ENCODE measurements at places on chromosomes 3 and 15. TPM values are rescaled to one million over a fixed set of nuclear protein-coding genes. Genes with fewer than 3 reads are reported as not detected.

- DNase-seq, result no peak
- no peak overlapping the region for H3K4me3 ChIP-seq
- no peak overlapping the region for H3K27ac ChIP-seq
- H3K4me1 ChIP-seq, result no peaks in the 10 kb centered on the region
- no peaks in the 10 kb centered on the region for H3K36me3 ChIP-seq
Measured at GRCh38 chr15:32119694-32120330, 89.5 kb downstream of the CHRNA7 start.

CERS3 gene
- total RNA-seq, result not detected

TTLL13 gene
- not detected for total RNA-seq

SLCO2A1 gene
- total RNA-seq, result 101 TPM

- no peak for DNase-seq
- no peaks in the 10 kb centered on the region for H3K27me3 ChIP-seq
- no peak overlapping the region for H3K27ac ChIP-seq
- H3K4me3 ChIP-seq, result no peak overlapping the region
- peaks cover 3% of the 10 kb centered on the region for H3K4me1 ChIP-seq
Measured at GRCh38 chr15:50137330-50137761, 18.3 kb upstream of the ATP8B4 start.

DNA sequence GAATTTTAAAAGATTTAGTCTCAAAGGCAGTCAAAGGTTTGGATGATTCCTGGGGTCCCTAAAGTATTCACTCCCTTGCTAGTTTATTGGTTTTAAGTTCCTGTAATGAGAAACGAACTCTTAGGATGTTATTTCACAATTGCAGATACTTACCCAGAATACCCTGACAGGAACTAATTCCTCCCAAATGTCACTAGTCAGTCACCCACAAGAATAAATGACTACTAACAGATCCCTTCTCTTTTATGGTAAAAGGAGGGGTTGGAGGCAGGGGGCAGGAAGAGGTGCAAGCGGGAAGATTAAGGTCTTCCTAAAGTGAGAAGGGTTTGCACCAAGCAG lies 174.2 kb upstream of the SLC2A2 start:
- no peak for DNase-seq
- H3K4me1 ChIP-seq, result no peaks in the 10 kb centered on the region
- H3K36me3 ChIP-seq, result no peaks in the 10 kb centered on the region
- H3K4me3 ChIP-seq, result no peak overlapping the region
- H3K27me3 ChIP-seq, result no peaks in the 10 kb centered on the region

DNA sequence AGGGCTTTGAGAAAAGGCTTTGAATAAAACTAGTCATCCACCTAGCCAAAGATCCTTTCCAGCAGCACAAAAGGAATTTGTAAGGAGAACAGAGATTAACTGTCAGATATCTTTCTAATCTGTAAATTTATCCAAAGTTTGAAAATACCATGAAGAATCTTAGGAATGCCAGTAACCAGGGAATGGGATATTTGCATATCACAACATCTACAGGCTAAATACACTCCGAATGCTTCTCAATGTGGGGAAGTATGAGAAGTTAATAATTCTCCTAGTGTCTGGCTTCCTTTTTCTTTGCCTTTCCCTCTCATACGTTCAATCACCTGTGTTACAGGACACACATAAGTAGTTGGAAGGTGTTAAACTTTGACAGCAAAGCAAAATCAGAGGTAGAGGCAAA lies 7.8 kb downstream of the ANAPC13 start:
- no peak overlapping the region for H3K4me3 ChIP-seq
- H3K27ac ChIP-seq, result no peak overlapping the region
- H3K27me3 ChIP-seq, result no peaks in the 10 kb centered on the region
- H3K36me3 ChIP-seq, result peaks cover 7% of the 10 kb centered on the region
- no peak for DNase-seq

GRCh38 chr15:25742041-25742730 lies 120.9 kb downstream of the ATP10A start:
- no peak overlapping the region for H3K4me3 ChIP-seq
- no peak for DNase-seq
- no peaks in the 10 kb centered on the region for H3K4me1 ChIP-seq
- H3K36me3 ChIP-seq, result no peaks in the 10 kb centered on the region

- no peaks in the 10 kb centered on the region for H3K36me3 ChIP-seq
- no peak overlapping the region for H3K4me3 ChIP-seq
- no peaks in the 10 kb centered on the region for H3K4me1 ChIP-seq
- peak; percentile 77 for DNase-seq
- no peaks in the 10 kb centered on the region for H3K27me3 ChIP-seq
Measured at GRCh38 chr3:191499307-191500080, 38.5 kb downstream of the PYDC2 start.

GRCh38 chr15:79314811-79315210 lies 3.9 kb downstream of the TMED3 start:
- peaks cover 18% of the 10 kb centered on the region for H3K36me3 ChIP-seq
- no peaks in the 10 kb centered on the region for H3K27me3 ChIP-seq
- H3K27ac ChIP-seq, result no peak overlapping the region
- H3K4me1 ChIP-seq, result peaks cover 4% of the 10 kb centered on the region
- DNase-seq, result no peak
